ENCODE measurements at places on chromosomes 3 and 15.

- DNase-seq, result no peak
These were observed 34.7 kb upstream of the TUBGCP5 start for GRCh38 chr15:23073890-23074646.

DNA sequence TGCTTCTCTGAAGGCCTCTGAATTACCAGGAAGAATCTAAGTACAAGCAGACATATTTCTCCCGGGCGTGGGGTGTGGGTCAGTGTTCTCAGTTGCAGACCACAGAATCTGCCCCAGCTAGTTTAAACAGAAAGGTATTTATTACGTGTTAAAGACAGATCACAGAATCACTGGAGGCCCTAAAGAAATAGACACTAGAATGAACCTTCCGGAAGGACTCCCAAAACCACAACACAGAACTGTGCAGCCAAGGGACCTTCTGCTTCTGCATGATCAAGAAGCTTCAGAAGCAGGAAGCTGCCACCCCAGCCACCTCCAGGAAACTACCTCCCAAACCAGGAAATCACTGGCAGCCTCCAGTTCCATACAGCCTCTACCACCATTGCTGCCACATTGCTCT, 32.7 kb upstream of the ZFAND6 start:
- no peak for DNase-seq

- DNase-seq, result no peak
These were observed 585 bp upstream of the MKRN2 start for GRCh38 chr3:12556314-12556689.

DNA sequence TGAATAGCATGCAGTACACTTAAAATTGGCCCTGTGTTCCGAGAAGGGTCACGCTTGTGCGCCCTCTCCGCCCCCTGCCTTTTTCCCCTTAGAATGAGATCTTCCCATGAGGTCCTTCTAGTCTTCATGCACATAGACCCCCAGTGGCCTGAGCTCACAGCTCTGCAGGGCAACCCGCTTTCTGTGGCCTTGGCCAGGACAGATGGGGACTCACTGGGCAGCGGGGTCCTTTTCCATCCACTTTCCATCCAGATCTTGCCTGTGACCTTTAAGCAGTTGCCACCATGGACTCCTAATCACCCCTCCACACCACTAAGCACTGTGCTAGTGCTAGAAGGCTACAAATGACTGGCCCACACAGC, 244.4 kb downstream of the UACA start:
- no peak for DNase-seq

DNA sequence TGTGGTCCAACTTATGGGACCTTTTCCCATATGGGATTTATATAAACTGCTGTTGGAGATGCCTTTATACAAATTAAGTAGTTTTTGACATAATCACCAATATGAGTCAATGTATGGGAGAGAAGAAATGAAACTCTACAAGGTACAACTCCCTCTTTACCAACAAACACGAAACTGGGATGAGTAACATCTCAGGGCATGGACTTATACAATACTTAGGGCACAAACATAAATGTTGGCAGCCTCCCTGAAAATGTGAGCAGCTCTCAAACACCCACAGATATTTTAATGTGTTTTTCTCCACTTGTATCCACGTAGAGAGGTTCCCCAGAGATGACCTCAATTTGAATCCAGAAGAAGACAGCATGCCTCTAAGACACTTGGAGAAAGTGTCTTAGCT, 161.6 kb downstream of the MAGI1 start:
- no peak for DNase-seq

GRCh38 chr3:188037195-188037718, 116.7 kb upstream of the LPP start:
- no peak for DNase-seq

DNA sequence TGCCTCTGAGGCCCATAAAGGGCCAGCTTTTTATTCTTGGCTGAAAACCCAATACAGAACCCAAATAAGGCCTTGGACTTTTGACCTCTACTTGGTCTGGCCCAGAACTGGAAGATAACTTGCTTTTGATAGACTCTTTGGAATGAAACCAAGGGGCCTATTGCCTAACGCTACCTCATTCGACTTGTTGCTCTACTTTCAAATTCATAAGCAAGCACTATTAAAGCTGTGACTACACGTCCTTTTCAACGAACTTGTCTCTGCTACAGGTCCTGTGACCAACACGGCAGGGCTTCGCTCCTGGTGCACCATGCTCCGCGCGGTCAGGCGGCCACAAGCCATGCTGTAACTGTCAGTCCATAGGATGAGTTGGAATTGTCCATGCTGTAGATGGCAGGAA, 385.4 kb downstream of the MFSD1 start:
- no peak for DNase-seq

GRCh38 chr3:15942462-15942861, 144.7 kb upstream of the ANKRD28 start:
- no peak for DNase-seq

DNA sequence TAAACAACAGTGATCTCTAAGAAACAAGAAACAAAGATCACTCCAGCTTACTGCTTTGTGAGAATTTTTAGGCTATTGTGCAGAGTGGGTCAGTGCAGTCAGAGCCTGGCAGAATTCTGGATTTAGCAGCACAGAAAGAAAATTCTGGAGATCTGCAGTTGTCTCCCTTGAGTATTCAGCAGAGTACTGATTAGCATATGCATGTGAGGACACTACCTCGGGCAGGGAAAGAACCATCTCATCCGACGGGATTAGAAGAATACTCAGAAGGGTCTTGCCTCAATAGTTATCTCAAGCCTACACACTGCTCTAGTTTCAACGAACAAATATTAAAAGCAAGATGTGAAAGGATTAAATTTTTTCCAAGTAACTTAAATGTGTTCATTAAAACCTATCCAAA, 70.7 kb downstream of the TRPC1 start:
- DNase-seq, result no peak

- DNase-seq, result no peak
These were observed 38.3 kb upstream of the AADAC start for GRCh38 chr3:151775314-151776258.

GRCh38 chr15:70210076-70210475, 112.4 kb upstream of the TLE3 start:
- DNase-seq, result no peak

- DNase-seq, result no peak
These were observed 308.5 kb downstream of the SV2B start for GRCh38 chr15:91408476-91409076.

DNA sequence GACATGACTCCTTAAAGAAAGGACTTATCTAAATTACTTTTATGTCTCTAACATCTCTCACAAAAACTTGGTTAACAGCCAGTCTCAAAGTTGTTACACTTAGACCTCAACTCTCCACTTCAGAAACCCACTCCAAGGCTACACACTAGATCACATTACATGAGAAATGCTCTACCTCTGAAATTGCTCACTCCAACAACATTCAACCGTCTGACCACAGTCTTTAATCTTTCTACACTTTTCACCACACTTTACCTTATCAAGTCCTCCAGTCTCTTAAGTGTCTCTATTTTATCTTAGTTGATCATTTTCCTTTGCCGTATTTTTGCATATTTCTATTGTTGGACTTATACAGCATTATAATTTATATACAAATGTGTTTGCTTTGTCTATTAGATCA, 5.8 kb downstream of the SLC12A6 start:
- DNase-seq, result no peak

DNA sequence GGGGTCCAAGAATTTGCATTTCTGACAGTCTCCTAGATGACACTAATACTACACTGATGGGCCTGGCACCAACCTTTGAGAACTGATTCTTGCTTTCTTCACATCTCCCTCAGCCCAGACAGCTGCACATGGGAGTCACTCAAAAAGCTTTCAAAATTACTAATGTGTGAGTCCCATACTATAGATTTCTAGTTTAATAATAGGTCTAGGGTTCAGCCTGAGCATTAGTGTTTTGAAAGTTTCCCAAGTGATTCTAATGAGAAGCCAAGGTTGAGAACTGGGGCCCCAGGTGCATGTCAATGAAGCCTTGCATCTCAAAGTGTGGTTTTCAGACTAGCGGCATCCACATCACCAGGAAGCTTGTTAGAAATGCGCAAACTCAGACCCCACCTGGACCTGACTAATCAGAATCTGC, 159.9 kb upstream of the CMC1 start:
- DNase-seq, result no peak

- no peak for DNase-seq
These were observed 62.3 kb downstream of the EPHB1 start for GRCh38 chr3:134857356-134857755.

DNA sequence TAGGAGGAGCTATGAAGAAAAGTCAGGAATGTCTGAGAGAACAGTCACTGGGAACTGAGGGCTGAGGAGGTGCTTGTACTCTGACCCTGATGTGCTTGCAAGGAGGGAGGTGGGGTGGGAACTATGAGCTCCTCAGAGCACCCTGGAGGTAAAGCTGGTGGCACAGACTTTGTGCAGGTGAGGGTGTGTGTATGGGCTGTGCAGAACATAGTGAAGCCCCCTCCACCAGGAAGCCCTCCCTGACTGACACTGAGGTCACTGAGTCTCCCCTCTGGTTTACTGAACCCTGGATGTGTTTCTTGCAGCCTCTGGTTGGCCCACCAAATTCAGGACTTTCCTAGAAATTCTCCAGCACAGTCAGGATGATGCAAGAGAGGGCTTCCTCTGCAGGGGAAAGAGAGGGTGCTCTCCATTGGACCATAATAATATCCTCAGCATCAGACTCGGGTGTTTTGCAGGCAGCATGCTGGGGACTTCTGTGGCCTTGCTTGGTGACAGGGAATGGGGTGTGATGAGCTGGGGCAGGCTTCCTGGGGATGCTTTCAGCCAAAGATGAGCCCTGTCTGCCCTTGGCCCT, 1.5 kb upstream of the ISLR start:
- no peak for DNase-seq

DNA sequence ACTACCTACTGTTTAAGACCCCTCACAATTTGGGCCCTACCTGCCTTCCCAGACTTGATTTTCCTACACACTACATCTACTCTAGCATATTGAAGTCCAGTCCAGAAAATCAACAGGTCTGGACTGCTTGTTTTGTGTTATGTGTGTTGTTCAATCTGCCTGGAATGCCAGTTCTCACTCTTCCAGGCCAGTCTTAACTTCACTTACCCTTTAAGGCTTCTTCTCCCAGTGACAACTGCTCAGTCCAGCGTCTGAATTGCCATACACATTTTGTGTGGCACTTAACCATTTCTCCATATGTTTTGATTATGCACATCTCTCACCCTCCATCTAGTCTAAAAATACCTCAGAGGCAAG, 1.1 kb downstream of the TICRR start:
- DNase-seq, result no peak

GRCh38 chr15:91936182-91936775, 82.8 kb downstream of the SLCO3A1 start:
- no peak for DNase-seq

GRCh38 chr15:43948691-43949325, 122.0 kb downstream of the WDR76 start:
- DNase-seq, result no peak

- DNase-seq, result no peak
These were observed 10.1 kb upstream of the FSTL1 start for GRCh38 chr3:120460862-120461261.

DNA sequence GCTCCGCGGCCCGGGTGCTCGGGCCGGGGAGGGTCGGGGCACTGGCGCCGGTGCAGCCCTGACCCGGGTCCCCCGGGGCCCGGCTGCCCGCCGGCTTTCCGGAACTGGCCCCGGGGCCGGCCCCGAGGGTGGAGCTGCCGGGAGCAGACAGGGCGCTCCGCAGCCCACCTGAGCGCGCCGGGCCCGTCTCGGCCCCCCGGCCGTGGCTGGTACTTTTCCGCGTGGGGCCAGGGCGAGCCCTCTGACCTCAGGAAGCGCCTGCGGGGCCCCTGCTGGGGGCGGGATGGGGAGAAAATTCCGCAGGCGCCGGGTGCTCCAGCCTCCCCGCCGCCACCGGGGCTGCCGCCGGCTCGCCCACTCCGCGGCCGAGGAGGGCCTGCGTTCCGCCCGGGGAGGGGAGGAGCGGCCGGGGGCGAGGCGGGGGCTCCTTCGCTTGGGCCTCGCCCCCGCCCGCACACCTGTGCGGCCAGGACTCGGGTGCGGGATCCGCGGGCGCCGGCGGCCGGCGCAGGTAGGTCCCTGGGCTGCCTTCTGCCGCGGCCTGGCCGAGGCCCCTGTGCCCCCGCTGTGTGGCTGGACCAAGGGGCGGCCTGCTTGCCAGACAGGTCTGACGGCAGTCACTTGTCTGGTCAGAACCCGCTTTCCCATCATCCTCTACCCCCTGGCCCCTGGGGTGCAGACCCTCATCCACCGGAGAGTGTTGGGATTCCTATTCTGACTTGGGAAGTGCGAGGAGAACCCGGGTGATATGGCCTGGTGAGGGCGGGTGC, 3.5 kb downstream of the FURIN start:
- no peak for DNase-seq

GRCh38 chr3:82093641-82094040, 332.2 kb upstream of the GBE1 start:
- DNase-seq, result no peak

- no peak for DNase-seq
These were observed 37.2 kb downstream of the ANKDD1A start for GRCh38 chr15:64948916-64949315.

GRCh38 chr3:136925425-136926190, 32.2 kb upstream of the IL20RB start:
- DNase-seq, result no peak

DNA sequence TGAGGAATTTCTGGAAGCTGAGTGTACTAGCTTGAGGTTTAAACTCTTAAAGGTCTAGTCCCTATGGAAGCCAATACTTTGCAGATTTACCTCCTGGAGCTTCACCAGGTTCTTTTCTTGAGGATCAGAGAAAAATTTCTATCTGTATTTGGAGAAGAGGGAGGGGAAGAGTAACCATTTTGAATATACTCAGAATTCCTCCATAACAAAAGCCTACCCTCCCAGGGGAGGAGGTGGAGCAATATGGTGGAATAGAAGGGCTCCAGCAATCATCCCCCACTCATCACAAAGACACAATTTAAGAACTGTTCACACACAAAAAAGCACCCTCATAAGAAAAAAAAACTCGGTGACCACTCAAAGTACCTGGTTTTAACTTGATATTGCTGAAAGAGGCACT, 36.0 kb upstream of the PEX5L start:
- no peak for DNase-seq

GRCh38 chr15:69272139-69272538, 26.6 kb upstream of the PAQR5 start:
- DNase-seq, result no peak

DNA sequence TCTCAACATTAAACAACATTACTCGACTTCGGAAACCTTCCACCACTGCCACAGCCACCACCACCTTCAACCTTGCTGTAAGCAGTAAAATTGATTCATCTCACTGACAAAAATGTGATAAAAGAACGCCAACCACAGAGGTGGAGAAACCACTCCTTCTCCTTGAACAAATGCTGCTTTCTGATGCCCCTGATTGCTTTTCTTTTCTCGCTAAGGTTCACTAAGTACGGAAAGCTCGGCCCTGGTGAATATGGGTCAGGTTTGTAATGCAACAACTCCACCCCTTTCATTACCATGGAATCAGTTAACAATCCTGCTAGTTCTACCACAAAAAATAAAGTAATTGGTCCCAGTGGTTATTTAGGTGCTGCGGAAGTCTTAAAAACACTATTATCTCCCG, 44.9 kb downstream of the MEIS2 start:
- no peak for DNase-seq

DNA sequence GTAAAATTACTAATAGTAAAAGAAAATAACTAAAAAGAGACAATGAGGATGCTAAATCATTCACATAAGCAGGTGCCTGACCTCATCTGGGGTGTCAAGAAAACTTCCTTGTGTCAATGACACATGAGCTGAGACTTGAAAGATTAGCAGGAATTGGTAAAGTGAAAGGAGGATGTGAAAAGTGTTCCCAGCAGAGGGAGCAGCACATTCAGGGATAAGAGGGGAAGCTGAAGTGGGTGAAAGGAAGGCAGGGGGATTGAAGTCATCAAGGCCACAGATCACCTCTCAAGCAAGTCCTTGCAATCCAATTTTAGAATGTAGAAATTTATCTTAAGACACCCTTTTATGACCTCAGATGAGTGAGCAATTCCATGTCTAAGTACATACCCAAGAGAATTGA, 60.2 kb upstream of the ACP3 start:
- no peak for DNase-seq

Data from cortex of kidney (tissue), 1 donor.